PC-3 (cell line): ENCODE measurements at places on chromosomes 3 and 15. TPM values are rescaled to one million over a fixed set of nuclear protein-coding genes. Genes with fewer than 3 reads are reported as not detected.

- DNase-seq: no peak
- H3K36me3 ChIP-seq: no peaks in the 10 kb centered on the region
- no peak overlapping the region for H3K4me3 ChIP-seq
- H3K4me1 ChIP-seq: no peaks in the 10 kb centered on the region
Observed at GRCh38 chr3:108524537-108524936, 14.1 kb upstream of the MYH15 start.

DNA sequence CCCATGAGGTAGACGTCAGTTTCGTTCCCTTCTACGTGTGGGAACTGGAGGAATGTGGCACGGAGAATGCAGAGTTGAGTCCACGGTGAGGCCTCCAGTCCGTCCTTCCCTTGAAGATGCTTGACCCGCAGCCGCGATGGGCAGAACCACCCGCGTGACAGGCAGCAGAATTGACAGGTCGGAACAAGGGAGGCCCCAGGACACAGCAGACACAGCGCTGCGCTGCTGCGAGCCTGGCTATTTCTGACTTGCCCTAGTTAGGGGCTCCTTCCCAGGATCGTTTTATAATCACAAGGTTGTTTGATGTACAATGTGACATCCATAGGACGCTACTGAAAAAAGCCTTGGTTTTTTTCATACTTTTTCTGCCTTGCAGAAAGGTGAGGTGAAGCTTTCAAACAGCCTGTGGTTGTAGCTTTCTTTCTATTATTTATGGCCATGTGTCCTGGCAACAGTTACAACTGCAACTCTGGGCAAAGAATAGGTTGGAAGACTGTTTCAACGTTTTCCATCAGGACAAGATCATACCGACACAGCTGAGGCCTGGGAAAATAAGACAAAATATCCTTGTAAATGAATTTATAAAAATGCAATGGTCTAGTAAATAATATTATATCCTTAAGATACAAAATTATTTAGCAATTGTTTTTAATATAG is 9.6 kb upstream of the TMEM41A start:
- H3K4me1 ChIP-seq: peaks cover 5% of the 10 kb centered on the region
- no peaks in the 10 kb centered on the region for H3K36me3 ChIP-seq
- no peaks in the 10 kb centered on the region for H3K27me3 ChIP-seq
- no peak overlapping the region for H3K4me3 ChIP-seq

GRCh38 chr3:191417457-191417729 is 43.6 kb upstream of the PYDC2 start:
- H3K4me3 ChIP-seq: no peak overlapping the region
- no peaks in the 10 kb centered on the region for H3K36me3 ChIP-seq
- H3K27me3 ChIP-seq: 0 out of 2 replicates have a peak, but pooled peaks cover 4% of the 10 kb centered on the region
- DNase-seq: no peak

DNA sequence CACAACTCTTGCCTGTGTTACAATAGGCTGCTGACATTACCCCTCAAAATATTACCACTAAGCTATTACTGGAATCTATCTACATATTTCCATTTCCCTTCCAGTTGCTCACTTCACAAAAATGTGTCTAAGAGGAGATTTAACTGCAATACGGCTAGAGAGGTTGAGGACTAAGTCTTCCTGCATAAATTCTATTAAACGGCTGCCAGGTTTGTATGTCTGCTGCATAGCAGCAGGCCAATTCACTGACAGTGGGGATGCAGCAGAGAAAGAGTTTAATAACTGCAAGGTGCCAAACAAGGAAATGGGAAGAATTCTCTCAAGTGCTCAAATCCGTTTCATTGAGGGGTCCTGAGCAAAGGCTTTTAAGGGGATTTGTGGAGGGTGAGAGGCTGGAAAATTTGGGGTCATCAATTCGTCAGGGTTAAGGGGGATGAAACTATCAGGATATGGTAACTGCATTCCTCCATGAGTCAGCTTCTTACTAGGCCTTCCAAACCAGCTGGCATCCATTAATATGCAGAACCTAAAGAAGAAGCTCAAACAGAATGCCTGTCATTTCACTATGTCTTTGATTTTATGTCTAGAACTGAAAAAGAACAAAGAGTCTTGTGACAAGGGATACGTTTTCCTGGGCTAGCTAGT is 675.6 kb downstream of the TBL1XR1 start:
- no peak overlapping the region for H3K4me3 ChIP-seq
- no peaks in the 10 kb centered on the region for H3K27me3 ChIP-seq
- no peak overlapping the region for H3K27ac ChIP-seq
- no peaks in the 10 kb centered on the region for H3K4me1 ChIP-seq
- H3K36me3 ChIP-seq: no peaks in the 10 kb centered on the region

- no peak overlapping the region for H3K27ac ChIP-seq
- H3K4me3 ChIP-seq: no peak overlapping the region
- H3K4me1 ChIP-seq: peaks cover 4% of the 10 kb centered on the region; the same call in 1 of the 2 replicates
Observed at GRCh38 chr3:196320137-196320536, 2.1 kb upstream of the DYNLT2B start.

Gene CLRN1
- not detected in 2 replicates for total RNA-seq

DNA sequence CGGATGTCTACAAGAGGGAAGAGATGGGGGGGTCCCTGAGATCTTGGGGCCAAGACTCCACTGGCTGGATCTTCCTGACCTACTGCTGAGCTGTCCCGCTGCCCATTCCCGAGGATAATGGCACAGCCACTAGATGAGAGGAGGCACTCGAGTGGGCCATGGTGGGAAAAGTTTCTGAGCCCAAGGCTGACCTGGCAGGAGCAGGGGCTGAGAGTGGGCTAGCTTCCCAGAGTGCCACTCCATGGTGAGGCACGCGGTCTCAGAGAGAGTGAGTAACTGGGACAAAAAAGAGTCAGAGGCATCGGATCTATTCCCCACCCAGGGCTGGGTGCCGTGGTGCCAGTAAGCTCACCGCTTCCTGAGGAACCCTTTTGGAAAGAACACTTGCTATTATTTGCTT is 10.9 kb downstream of the SLC51B start:
- no peak for DNase-seq
- no peak overlapping the region for H3K4me3 ChIP-seq
- H3K4me1 ChIP-seq: peaks cover 17% of the 10 kb centered on the region

DNA sequence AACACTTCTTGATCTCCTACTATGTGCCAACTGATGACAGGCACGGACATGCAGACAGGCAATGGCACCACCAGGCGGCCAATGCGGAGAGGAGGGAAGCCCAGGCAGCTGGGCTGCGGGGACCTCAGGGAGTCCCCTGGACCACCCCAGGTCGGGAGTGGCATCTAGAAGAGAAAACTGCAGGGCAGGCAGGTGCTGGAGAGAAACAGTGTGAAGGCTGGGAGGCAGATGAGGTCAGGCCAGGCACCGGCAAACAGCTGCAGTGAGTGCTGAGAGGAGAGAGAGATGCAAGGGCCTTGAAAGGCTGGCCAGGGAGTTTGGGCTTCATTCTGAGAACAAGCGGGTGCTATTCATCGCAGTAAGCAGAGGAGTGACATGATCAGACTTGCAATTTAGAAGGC is 29.1 kb downstream of the SLC6A1 start:
- DNase-seq: no peak
- H3K36me3 ChIP-seq: no peaks in the 10 kb centered on the region
- no peaks in the 10 kb centered on the region for H3K4me1 ChIP-seq
- H3K4me3 ChIP-seq: no peak overlapping the region
- peaks cover 60% of the 10 kb centered on the region for H3K27me3 ChIP-seq

GRCh38 chr3:45676325-45677032 is 12.7 kb upstream of the SACM1L start:
- peaks cover 59% of the 10 kb centered on the region for H3K36me3 ChIP-seq
- H3K27me3 ChIP-seq: no peaks in the 10 kb centered on the region
- no peak overlapping the region for H3K4me3 ChIP-seq
- DNase-seq: no peak
- H3K27ac ChIP-seq: peak overlapping the region; percentile 66
